ENCODE measurements at places on chromosomes 7 and 10.
A peak's percentile ranks its signal among the peaks of the same experiment; 100 is the strongest.

DNA sequence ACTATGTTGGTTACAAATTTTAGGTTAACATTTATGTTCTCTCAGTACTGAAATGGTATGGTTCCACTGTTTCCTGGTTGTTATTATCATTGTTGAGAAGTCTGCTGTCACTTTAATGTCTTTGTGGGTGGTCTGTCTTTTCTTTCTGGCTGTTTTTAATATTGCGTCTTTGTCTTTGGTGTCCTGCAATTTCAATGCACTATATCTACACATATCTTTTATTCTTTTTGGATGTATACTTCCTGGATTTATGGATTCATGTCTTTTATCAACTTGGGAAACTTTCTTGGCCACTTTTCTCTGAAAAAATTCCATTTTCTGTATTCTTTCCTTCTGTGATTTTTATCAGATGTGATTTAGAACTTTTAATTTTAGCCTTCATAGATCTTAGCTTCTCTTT lies 250.2 kb downstream of the BUB3 start:
- DNase-seq: no peak

DNA sequence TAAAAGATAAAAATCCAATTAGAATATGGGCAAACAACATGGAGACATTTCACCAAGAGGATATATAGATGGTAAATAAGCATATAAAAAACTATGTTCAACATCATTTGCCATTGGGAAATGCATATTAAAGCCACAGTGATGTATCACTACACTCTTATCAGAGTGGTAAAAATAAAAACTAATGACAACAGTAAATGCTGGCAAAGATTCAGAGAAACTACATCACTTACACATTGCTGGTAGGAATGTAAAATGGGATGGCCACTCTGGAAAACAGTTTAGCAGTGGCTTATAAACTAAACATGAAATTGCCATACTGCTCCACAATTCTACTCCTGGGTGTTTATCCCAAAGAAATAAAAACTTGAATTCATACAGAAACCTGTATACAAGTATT lies 59.2 kb downstream of the CROT start:
- DNase-seq: no peak

DNA sequence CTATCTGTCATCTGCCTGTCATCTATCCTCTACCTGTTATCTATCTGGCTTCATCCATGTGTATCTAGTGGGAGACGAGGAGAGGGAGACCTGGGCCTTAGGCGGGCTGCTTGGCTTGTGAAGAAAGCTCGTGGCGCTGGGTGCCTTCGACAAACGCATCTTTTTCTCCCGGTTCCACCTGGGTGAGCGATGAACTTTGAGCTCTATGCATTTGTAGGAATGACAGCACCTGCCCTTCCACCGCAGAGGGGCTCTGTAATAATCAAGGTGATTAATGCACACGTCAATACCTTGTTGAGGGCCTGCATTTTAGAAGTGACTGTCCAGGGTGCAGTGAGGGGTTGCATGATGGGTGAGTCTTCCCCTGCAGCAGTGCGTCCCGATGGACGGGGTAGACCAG lies 2.6 kb upstream of the VIPR2 start:
- no peak for DNase-seq

DNA sequence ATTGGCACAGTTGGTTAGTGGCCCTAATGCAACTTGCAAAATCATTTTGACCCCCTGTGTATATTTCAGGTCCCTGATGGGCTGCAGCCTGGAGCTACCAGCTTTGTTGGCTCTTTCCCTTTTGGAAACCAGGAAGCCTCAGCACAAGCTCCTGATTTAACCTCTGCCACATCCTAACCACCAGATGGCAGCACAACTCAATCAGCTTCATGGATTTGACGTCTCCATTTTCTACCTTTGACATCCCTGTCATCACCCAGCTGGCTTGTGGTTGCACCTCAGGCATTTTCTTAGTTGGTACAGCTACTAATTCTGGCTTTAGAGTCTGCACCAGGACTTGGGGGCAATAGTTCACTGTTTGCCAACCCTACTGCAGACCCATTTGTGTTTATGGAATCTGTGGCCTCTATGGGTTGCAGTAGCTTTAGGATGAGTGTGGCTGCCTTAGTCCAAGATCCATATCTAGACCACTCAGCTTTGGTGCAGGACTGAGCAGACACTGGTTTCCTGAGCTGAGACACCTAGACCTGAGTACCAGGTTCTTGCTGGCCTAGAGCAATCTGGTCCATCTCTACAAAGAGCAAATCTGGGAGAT lies 456.2 kb downstream of the REEP3 start:
- peak; percentile 81 for DNase-seq

DNA sequence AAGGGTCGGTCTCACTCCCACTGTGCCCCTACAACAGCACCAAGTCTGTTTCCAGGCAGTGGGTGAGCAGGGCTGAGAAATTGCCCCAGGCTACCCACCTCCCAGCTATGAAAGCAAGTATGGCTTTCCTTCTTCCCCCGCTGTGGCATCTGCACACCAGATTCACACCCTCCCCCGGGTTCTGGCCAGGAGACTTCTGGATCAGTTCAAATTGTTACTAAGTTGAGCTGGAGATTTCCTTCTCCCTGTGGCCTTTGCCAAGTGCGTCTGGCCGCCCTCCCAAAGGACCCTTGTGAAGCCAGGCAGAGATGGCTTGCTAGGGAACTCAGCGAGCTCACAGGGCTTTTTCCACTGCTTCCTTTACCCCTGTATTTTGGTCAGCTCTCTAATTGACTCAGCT lies 555.4 kb downstream of the SH2D4B start:
- no peak for DNase-seq

DNA sequence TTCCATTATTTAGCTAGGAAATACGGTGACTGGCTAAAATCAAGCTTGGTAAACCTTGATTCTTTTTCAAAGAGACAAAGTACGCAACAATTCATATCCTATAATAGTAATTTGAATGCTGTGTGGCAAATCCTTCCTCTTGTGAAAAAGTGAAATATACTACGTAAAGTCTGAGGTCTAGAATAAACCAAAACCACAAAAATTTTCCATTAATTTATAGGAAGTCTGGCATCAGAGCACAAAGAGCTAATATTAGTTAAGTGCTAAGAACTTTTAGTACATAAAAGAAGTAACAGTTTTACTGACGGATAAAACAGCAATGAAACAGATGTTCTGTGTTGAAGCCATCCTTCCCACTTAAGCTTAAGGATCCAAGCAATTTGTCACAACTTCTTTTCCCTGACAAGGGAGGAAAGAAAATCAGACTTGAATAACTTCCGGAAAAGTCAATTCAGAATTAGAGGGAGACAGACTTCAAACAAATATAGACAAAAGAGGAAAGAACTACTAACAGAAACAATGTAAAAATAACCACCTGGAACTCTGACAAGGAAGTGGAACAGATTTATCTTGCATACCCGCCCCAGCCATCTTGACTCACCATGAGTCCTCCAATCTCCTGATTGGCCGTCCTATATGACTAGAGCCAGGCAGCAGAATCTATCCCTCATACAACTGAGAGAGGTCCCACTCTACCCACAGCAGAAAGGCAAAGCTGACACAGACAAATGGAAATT lies 34.6 kb downstream of the RHEB start:
- peak; percentile 47 for DNase-seq

- peak; percentile 61 for DNase-seq
Measured at GRCh38 chr10:68871105-68871711, 29.9 kb upstream of the DDX50 start.

DNA sequence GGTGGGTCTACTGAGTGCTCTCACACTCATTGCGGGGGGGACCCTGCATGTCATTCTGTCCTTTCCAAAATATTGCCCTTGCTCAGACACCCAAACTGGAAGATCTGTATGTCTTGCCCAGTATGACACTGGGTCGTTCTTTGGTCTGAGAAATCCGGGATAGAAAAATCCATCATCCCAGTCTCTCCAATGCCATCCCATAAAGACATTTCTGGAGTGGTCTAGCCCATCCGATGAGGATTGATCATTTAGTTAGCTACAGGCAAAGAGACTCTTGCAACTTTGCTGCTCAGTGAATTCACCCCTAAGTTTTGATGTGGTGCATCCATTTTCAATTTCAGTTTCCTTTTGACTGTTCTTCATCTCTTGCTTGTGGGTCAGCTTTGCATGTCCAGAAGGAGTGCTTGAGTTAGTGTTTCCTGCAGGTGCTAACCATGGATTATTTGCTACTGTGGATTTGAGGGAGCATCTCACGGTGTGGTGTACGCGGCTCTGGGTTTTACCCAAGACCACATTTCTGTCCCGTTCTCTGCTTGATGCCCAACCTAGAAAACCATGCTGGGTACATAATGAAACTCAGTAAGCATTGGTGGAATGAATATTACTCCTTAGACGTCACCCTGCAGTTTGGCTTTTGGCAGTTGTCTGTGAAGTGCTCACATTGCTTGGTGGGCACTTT lies 247.0 kb upstream of the MKI67 start:
- no peak for DNase-seq

DNA sequence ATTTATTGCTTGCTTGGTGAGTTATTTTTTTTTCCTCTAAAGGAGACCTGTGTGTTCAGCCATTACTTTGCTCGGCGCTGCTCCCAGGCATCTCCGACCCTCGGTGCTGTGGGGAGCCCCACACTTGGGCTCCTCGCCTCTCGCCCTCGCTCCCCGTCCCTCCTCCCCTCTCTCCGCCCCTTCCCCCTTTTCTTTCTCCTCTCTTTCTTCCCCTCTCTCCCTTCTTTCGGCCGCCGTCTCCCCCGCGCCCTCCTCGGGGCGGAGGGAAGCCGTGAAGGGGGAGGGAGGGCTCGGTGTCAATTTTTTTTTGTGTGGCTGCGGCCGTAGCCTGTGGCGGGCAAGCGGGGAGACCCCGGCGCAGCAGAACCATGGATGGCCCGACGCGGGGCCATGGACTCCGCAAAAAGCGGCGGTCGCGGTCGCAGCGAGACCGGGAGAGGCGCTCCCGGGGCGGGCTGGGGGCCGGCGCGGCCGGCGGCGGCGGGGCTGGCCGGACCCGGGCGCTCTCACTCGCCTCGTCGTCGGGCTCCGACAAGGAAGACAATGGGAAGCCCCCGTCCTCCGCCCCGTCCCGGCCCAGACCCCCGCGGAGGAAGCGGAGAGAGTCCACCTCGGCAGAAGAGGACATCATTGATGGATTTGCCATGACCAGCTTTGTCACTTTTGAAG lies 1.1 kb downstream of the AUTS2 start:
- peak; percentile 59 for DNase-seq

- DNase-seq: no peak
Measured at GRCh38 chr7:36598054-36598674, 126.1 kb downstream of the AOAH start.
